ENCODE measurements at places on chromosomes 7 and 10.

DNA sequence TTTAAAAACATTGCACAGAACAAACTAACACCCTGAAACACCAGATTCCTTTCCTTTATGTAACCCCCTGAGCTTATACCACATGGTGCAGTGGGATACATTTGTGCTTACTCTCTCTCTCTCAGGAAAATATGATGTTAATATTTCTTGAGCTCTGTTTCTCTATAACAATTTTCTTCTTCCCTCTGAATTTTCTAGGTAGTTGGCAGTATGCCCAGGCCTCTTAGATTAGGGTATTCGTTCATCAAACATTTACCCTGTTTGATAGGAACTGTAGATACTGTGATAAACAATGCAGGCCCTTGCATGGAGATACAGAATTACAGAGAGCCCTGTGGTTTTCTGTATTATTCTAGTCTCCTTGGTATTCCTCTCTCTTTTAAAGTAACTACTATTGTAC lies 567.8 kb downstream of the IPMK start:
- peak; percentile 59 for DNase-seq

- no peak for DNase-seq
These were observed 4.3 kb upstream of the PPIF start for GRCh38 chr10:79342811-79343561.

DNA sequence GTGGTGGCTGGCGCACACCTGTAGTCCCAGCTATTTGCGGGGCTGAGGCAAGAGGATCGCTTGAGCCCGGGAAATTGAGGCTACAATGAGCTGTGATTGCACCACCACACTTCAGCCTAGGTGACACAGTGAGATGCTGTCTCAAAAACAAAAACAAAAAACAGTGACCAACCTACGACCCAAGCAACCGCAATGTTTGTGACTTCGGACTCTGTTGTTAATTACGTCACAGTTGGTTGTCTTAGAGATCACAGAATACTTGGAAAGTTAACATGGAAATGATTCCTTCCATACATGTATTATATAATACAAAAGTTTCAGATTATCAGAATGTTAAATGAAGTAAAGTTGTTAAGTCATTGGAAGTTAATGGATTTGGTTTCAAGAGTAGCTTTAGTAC lies 106.2 kb downstream of the REEP3 start:
- DNase-seq: no peak

DNA sequence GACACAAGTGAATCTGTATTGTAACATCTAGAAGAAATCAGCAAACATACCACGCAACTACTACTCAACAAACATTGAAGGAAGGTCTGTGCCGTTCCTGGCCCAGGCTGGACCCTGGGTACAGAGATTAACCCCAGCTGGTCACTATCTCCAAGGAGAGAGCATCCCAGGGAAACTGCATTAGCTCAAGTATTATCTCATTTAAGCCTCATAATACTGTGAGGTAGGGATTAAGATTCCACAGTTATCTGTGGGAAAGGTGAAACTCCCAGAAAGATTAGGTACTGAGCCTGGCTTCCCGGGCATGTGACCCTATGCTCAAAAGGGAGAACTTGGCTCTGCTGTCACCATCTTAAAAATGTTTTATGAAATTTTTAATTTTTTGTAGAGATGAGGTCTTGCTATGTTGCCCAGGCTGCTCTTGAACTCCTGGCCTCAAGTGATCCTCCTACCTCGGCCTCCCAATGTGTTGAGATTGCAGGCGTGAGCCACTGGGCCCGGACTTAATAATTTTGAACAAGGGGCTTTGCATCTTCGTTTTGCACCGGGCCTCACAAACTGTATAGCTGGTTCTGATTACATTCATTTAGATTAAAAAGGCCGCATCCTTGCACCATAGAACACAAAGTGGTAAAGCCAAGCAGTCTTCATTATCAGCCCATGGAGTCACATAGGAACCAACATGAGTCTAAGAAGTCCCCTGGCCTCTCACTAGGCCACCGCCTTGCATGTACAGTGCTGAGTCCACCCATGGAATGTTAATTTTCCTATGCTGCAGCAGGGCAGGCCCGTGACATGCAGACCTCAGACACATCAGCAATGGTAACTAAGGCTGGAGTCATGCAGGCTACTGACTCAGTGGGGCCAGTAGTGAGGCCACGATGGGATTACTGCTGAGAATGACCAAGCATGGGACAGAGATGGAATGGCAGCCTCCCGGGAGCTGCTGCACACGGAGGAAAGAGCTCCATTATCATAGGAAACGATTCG lies 5.5 kb upstream of the CTBP2 start:
- no peak for DNase-seq

DNA sequence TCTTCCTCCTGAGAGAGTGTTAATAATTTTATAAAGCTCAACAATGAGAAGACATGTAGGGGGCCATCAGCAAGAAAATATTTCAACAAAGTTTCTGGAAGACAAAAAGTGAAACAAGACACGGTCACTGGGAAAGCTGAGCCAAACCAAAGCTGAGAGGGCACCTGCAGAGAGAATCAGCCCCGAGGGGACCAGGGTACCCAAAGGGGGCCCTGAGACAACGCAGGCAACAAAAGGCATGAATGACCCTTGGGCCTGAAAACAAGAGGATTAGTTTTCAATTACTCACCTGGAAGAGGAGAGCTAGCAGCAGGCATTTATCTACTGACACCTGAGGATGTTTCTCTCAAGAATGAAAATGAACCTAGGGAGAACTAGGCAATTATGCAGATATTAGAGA lies 461.2 kb upstream of the MGMT start:
- no peak for DNase-seq
